ENCODE measurements at places on chromosomes 1 and 21.

DNA sequence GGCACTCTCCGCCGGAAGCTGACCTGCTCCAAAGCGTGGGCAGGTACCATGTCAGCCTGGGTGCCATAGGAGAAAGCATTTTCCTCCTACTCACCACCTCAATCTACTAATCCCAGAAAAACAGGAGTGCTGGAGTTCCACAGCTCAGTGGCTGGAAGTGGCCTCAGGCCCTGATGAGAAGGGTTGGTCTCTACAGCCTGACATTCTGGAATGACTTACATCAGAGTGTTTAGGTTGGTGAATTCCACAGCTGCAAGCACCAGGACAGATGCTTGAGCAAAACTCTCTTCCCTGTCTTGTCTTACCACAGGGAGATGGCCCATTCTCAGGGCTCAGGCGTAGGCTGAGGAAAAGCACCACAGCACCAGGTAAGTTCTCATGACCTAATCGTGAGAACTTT is 5.5 kb downstream of the SEC16B start:
- no peak for DNase-seq

DNA sequence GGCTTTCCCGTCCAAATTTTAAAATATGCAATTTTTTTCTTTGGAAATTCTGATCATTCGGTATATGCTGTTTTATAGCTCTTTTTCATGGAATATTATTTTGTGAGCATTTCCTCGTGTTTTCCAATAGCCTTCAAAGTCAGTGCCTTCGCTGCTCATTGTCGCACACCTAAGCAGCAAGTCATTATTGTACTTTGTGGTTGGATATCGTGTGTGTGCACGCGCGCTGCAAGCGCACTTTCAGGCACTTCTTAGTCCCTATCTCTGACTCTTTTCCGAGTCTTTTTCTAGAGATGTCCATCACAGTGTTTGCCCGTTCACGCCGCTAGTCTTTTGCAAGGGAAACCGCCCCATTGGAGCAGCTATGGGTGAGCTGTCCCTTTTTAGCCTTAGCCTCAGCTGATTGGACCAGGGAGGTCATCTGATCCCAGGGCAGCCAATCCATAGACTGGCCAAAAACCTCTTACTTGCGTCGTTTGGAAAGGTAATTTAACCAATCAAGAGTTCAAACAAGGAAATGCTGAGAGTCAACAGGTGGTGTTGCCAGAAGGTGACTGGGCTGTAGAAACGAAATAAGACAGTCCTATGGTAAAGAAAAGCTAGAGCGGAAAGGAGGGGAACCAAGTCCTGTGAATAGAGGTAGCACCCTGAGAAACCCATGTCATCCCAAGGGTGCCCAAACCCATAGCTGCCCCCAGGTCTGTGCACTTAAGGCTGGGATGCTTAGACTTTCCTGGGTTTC is 710 bp upstream of the HYI start:
- peak; percentile 73 for DNase-seq

DNA sequence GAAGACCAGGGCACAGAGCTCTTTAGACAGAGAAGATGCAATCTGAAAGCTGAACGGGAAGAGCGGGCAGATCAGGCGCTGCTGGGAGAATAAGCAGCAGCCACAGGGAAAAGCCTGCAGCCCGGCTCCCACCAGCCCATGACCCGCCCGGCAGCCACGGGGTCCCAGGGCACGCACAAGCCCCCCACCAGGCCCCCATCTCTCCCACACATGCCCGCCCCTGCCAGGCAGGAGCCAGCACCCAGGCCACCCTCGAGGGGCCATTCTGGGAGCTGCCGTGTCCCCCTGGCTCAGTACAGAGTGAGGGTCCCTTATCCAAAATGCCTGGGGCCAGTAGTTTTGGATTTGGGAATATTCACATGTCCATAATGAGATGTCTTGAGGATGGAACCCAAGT is 16.3 kb downstream of the SLC19A1 start:
- DNase-seq: no peak

GRCh38 chr1:229843627-229844238 is 217.7 kb downstream of the URB2 start:
- DNase-seq: no peak

DNA sequence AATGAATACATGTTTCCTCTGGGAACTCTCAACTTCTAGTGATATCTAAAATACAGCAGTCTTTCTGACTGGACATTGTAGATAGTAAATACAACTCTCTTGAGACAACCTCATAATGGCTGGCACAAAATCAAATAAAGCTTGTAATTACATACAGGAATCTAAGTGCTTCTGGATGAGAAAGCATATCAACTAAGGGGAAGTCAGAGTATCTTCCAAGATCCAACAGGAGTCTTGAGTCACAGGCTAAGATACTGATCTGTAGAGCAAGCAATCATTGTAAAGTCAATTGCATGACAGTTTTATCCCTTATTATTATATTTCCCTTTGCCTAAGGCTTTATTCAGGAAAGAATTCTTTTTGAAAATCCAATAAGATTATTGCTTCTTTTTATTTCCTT is 249.9 kb downstream of the LRRIQ3 start:
- DNase-seq: no peak

- no peak for DNase-seq
These were observed 11.9 kb upstream of the TAL1 start for GRCh38 chr1:47243910-47244309.
